ENCODE measurements at places on chromosomes 13 and 19.

DNA sequence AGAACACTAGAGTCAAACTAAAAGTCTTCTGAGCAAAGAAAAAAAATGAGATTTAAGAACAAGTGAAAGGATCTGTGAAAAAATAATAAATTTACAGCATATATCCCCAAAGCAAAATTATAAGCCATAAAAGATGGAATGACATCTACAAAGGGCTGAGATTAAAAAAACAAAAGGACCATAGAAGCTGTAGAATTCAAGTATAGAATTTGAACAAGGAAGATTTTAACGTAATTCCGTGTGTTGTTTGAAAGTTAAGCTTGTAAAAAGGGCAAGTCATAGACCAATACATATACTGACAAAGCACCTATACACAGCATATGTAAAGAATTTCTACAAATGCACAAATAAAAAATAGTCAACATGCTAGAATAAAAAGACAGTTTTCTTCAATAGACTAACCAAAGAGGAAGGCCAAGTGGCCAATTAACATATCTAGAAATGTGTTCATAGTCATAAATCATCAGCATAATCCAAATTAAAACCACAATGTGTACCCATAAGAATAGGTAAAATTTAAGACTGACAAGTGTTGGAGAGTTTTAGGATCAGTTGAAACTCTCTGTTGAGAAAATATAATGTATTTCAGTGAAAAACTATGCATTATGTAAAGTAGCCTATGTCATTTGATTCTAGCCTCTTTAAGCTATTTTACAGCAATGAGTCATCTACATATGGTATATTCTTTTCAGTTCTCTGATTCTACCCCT lies 674.9 kb downstream of the OLFM4 start:
- no peak for DNase-seq

- DNase-seq, result no peak
These were observed 503 bp downstream of the TUBA3C start for GRCh38 chr13:19181021-19181620.

- DNase-seq, result no peak
These were observed 15.0 kb downstream of the MYO9B start for GRCh38 chr19:17090583-17090982.

- no peak for DNase-seq
These were observed 35.4 kb upstream of the MAP3K10 start for GRCh38 chr19:40155749-40156265.

DNA sequence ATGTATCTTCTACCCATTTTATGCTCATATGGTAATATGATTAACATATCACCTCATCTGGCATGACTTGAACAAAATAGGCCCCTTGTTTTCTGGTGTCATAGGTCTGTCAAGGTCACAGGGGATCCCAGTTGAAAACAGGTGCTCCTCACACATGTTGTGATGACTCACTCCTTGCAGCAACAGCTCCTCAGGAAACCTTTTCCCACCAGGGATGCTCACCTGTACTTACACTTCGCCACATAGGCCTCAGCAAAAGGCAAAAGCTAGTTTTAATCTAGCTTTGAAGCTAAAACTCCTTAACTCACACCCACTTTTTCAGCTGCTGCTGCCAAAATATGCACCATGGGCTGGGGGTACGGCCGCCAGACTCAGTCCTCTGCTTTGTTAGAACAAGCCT lies 110.0 kb upstream of the SOX21 start:
- no peak for DNase-seq

- DNase-seq, result no peak
These were observed 526.6 kb downstream of the KLF12 start for GRCh38 chr13:73607489-73608156.

- no peak for DNase-seq
These were observed 161.9 kb downstream of the B3GLCT start for GRCh38 chr13:31361673-31362072.

DNA sequence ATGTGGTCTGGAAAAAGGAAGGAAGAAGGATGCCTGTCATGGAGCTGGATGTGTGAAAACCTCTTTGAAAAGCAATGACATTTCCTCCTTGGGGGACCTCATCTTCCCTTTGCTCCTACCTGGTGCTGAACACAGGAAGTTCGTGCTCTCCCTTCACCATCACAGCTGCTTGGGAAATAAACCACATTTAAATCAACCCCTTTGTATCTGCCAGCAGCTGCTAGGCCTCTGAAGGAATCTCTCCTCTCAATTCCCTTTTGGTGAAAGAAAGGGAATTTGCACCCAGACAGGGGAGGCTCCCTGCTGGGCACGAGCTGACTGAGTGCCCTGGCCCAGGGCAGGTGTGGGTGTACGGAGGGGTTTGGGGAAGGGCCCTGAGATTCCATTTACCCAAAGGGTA lies 437.7 kb downstream of the TSHZ3 start:
- no peak for DNase-seq

DNA sequence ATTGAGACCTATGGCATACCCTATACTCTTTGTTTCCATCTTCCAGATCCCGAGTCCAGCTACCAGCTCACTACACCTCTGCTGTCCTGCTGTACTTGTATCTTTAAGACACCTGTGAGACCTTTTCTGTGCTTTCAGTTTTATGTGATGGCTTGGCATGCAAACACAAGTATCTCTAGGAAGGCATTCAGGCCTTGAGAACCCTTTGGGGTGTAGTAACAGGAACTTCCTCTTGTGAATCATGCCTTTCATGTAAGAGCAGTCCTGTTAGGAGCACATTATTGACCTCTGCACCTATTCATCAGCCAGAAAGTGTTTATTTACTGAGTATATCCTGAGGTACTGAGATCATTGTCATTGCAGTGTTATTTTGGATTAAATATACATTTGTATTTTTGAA lies 87.0 kb upstream of the HTR2A start:
- no peak for DNase-seq

- DNase-seq, result no peak
These were observed 34.6 kb upstream of the FARP1 start for GRCh38 chr13:98108341-98108740.

DNA sequence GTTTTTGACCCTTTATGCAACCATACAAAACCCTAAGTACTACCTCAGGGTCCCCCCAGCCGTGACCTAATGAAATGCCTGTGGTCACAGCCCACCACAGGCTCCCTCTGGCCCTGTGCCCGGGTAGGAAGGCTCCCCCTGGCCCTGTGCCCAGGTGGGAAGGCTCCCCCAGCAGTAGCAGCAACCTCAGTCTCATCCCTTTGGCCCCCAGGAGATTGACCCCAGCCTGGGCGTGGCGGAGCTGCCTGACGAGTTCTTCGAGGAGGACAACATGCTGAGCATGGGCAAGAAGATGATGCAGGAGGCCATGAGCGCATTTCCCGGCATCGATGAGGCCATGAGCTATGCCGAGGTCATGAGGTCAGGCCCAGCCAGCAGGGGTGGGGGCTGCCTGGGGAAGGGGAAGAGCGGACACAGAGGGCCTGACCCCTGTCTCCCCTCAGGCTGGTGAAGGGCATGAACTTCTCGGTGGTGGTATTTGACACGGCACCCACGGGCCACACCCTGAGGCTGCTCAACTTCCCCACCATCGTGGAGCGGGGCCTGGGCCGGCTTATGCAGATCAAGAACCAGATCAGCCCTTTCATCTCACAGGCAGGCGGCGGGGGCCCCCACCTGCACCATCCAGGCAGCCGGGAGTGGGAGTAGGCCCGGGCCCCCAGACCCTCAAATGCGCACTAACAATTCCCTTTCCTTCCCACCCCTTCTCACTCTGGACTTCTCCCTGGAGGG lies 6.3 kb upstream of the BEST2 start:
- no peak for DNase-seq

DNA sequence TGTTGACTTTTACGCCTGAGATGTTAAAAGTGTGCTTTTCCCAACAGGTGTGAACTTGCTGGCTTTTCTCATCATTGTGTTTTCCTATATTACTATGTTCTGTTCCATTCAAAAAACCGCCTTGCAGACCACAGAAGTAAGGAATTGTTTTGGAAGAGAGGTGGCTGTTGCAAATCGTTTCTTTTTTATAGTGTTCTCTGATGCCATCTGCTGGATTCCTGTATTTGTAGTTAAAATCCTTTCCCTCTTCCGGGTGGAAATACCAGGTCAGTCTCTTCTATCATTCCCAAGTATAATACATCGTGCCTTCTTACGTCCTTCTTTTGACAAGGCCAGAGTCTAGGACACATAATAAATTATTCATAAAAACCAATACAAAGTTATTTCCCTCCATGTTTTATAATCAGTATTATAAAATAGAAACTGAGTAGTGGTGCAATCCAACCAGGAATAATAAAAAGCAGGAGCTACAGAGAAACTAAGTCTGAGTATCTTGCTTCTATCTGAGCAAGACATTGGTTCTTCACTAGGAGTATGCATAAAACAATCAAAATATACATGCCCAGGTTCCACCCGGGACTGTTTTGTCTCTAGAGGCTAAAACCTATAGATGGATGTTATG lies 57.9 kb downstream of the RXFP2 start:
- DNase-seq, result no peak

GRCh38 chr13:44912278-44913016 lies 76.8 kb downstream of the NUFIP1 start:
- no peak for DNase-seq

GRCh38 chr13:96994017-96994857 lies at the start of gene OXGR1:
OXGR1 (minus strand) TSS chr13:96994476; CDS start chr13:96987759, 6,717 bp downstream.
- DNase-seq, result no peak

DNA sequence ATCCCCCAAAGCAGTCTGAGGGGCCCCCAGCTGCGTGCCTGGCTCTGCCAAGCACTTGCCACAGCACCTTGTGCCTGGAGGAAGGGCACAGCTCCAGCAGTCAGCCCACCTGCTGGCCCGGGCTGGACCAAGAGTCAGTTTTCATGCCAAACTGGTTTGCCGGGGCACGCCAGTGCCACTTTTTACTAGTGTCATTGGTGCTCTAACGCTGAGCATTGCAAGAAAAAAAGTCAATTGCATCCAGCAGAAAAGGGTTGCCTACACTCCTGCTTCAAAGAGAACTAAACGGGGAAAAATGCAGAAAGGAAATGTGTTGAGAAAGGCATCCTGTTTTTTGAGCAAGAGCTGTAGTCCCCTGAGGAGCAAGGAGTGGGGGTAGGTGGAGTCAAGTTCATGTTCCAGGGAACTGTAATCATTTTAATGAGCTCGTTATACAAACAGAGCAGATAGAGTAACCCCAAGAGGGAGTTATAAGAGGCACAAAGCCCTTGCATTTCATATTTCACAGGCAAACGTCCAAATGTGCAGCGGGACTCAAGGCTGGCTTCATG lies 68.4 kb downstream of the F2RL3 start:
- DNase-seq, result no peak

- no peak for DNase-seq
These were observed 268.1 kb upstream of the TMTC4 start for GRCh38 chr13:100942742-100943141.

DNA sequence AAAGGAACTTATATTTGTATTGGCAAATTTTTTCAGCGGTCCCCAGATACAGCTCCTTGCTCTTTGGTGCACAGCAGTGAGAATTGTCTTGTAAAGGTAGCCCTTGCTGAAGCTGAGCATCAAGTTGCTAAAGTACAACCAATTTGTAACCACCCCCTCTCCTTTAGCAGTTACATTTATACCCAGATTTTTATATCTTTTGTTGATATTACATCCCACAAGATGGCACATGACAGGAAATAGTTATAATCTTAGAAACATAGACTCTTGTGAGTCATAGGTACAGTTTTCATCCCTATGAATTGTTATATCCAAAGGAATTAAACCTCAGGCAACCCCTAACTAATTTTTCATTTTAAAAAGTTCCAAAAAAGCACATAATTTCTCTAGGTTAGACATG lies 523.0 kb upstream of the SLITRK1 start:
- no peak for DNase-seq

- DNase-seq, result no peak
These were observed 79.4 kb upstream of the FNDC3A start for GRCh38 chr13:48896312-48896711.

- no peak for DNase-seq
These were observed 282.8 kb upstream of the EDNRB start for GRCh38 chr13:78201411-78201810.

GRCh38 chr13:50449465-50449864 lies 394.0 kb downstream of the DLEU7 start:
- no peak for DNase-seq

DNA sequence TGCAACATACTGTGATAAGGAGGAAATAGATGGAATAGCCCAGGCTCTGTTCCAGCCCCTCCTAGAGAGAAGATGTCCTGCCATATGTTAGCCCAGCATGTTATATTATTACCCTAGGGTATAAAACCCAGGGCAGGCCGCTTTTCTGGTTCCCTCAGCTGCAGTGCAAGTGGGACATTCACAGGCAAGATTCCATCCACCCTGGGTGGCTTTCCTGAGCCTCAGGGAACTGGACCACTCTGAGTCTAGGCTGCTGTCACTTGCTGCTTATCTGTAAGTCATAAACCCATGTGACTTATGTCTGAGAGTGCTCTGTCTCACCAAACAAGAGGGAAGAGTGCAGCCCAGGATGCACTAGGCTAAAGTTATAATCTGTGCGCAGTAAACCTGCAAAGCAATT lies 413.2 kb downstream of the MZT1 start:
- DNase-seq, result no peak

DNA sequence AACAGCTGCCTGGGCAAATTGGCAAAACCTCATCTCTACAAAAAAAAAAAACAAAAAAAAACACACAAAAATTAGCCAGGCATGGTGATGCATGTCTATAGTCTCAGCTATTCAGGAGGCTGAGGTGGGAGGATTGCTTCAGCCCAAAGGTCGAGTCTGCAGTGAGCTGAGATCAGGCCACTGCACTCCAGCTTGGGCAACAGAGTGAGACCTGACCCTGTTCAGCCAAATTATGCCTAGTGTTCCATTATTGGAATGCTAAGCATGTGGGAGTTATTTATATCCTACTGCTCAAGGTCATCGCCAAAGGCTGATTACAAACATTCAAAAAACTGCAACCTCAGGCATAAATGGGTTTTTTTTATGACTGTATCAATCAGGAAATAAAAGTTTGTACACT lies 1251.0 kb upstream of the PCDH9 start:
- DNase-seq, result no peak

- no peak for DNase-seq
These were observed 516.5 kb downstream of the SUCLA2 start for GRCh38 chr13:47484548-47484947.

GRCh38 chr13:97384371-97384770 lies 49.6 kb upstream of the RAP2A start:
- DNase-seq, result no peak

GRCh38 chr13:24226762-24227161 lies 66.2 kb downstream of the SPATA13 start:
- no peak for DNase-seq

DNA sequence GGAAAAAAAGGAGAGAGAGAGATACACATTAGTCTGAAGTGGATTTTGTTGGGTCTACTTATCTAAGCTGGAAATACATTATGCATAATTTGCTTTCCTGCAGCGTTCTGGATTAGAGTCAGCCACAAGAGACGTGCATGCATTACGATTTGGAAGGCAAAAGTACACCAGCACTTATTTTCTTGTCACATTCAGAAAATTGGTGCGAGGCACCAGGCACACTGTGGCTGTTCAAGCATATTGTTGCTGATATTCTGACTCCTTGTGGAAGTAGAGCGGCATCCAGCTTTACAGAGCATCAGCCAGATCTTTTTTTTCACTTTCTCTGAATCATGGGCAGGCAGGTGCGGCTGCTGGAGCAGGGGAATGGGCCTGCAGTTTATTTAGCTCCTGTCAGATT lies 905.6 kb upstream of the SPRY2 start:
- DNase-seq, result no peak

GRCh38 chr19:6712692-6713670 lies 7.5 kb downstream of the C3 start:
- no peak for DNase-seq

GRCh38 chr13:80529734-80530133 lies 188.8 kb upstream of the SPRY2 start:
- no peak for DNase-seq

- DNase-seq, result no peak
These were observed 55.1 kb downstream of the RFX2 start for GRCh38 chr19:6055013-6055795.

GRCh38 chr19:54612428-54612827 lies 17.9 kb upstream of the LILRB1 start:
- no peak for DNase-seq

Data from activated CD8-positive, alpha-beta memory T cell treated with anti-CD3 and anti-CD28 coated beads for 1 hour (primary cell).